GM23248 (cell line): ENCODE measurements at places on chromosomes 3 and 15.

DNA sequence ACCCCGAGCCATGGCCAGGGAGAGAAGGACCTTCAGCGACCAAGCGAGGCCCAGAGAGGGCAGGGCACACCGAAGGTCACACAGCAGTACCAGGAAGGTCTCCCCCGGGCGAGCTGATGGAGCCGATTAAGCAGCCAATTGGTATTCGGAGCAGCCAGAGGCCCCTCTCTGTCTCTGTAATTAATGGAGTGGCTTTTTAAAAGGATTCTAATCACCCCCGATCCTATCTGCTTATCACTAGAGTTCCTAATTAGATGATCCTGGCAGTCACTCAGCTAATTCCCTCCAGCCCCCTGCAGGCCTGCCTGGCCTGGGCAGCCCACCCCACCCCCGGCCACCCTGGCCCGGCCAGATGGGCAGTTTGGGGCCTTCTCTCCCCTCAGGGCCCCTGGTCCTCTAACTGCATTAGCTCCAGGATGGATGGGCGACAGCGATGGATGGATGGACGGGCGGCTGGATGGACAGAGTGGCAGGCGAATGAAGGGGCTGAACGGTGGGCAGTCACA, 1.6 kb upstream of the DNAJB8 start:
- DNase-seq, result no peak

- peak; percentile 87 for DNase-seq
Measured at GRCh38 chr3:149816986-149817385, 4.0 kb downstream of the RNF13 start.

DNA sequence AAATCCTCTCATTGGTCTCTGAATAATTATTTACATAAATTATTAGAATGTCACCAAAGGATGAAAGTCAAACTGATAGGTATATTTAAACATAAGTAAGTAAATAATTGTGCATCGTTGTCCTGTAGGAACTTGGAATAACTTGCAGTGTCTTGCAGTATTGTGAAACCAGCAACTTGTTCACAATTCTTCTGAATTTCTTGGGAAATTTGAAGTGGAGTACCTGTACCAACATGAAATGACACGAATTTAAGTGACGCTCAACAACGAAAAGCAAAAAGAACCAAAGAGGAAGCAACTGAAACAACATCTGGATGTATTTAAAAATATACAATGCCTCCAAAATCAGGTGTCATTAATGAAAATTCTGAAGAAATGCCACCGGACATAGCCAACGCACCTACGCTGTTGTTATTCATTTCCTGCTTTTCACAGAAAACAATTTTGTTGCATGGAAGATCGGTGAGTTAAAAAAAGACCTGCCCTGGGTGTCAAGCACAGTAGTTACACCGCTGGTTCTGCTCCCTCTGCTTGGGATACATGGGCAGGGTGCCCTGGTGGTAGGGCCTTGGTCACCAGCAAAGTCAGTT, 112.5 kb downstream of the RPLP1 start:
- DNase-seq, result no peak

DNA sequence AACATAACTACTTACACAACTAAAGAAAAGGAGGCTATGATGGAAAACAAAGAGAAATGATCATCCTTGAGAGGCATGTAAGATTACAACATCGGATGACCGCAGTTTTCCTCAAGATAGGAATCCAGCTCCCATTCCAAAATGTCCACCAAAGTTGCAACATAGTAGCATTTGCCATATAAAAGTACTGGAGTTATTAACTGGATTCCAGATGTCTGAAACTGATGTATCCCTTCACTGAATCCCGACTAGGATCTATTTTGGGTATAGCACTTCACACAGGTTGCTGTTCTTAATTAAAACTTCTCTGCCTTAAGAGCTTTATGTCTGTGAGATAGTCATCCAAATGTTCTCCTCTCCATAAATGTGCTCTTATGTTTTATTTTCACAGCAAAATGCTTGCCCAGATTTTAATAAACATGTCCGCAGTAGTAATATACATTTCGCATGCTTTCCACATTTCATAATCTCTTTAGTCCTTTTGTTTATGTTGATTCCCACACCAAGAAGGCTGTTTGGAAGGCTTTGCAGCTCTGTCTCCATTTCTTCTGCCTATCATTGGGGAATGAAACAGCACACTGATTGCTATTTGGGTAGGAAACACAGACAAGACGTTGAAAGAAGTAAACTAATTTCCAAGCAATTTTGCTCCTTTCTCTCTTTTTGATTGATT, 716.5 kb upstream of the CFAP20DC start:
- peak; percentile 82 for DNase-seq

DNA sequence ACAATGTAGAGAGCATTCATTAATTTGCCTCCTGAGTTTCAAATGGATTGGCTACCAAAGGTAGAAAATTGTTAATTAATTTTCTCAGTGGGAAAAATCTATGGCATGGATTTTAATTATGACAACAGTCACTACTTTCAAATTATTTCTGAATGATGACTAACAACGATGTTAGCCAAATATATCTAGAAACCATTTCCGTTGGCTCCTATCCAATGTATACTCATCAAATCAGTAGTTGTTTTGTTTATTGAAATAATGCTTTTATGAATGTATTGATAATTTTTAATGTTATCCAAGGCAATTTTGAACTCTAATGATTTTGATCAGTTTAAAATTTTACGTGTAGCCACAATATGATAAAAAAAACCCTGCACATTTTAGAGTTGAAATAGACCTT, 333.4 kb downstream of the NAALADL2 start:
- peak; percentile 45 for DNase-seq

- peak; percentile 93 for DNase-seq
Measured at GRCh38 chr3:188689101-188689574, 482.6 kb upstream of the TPRG1 start.

DNA sequence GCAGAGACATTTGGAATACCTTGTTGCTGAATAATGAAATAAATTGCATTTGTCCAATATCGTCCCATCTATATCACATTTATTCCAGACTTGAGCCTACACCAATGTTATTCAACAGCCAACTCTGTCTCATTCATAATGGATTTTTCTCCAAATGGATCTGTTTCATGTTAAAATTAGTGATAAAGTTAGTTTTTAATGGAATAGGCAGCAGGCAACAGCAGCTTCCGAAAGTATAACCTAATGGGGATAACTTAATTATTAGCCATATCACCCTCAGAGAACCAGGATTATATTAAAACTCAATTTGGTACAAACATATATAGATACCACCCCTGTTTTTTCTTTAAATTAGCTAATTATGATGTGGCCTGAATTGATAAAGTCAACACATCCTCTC, 86.5 kb upstream of the ICE2 start:
- DNase-seq, result no peak

DNA sequence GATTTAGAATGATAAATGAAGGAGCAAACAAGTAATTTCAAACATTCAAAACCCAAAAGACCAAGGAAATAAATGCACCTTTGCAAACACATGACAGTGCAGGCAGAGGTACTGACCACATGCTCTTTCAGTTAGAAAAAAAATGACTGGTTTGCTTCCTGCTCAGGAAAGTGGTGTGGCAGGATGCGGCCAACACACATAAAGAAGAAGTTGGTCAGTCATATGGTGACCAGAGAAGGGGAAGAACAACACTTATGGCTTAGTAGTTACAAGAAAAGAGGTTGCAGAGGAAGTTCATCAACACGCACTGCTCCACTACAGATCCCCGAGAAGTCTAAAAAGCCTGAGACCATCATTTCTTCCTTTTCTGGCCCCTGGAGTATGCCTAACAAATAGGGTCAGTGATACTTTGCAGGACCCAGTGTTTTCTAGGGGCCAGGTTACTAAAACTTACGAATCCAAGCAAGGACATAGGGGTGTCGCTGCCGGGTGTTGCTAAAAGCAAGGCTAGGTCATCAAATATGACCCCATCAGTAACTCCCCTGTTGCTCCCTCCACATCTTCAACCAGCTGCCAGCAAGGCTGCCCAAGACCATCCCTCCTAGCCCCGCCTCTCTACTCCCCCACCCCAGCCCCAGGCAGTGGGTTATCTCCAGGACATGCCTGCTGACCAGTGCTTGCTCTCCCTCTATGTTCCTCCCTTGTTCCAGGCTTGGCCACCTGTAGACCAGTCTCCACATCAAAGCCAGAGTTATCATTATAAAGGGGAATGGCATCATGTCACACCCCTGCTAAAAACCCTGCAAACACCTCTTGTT, 11.2 kb downstream of the ATP8B4 start:
- no peak for DNase-seq

- no peak for DNase-seq
Measured at GRCh38 chr15:53189860-53190259, 399.7 kb upstream of the ONECUT1 start.

- no peak for DNase-seq
Measured at GRCh38 chr3:160735826-160736225, 20.2 kb upstream of the PPM1L start.

GRCh38 chr3:132872711-132873110, 150.5 kb upstream of the NPHP3 start:
- DNase-seq, result no peak

GRCh38 chr15:96702589-96702988, 372.1 kb downstream of the NR2F2 start:
- DNase-seq, result no peak

DNA sequence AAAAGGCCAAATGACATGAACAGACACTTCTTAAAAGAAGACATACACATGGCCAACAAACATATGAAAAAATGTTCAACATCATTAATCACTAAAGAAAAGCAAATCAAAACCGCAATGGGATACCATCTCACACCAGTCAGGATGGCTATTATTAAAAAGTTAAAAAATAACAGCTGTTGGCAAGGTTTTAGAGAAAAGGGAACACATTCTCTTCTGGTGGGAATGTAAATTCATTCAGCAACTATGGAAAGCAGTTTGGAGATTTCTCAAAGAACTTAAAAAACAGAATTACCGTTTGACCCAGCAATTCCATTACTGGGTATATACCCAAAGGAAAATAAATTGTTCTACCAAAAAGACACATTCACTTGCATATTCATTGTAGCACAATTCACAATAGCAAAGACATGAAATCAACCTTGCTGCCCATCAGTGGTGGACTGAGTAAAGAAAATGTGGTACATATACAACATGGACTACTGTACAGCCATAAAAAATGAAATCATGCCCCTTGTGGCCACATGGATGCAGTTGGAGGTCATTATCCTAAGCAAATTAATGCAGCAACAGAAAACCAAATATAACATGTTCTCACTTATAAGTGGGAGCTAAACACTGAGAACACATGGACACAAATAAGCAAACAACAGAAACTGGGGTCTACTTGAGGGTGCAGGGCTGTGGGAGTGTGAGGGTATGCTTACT, 190.7 kb upstream of the MCTP2 start:
- peak; percentile 39 for DNase-seq

DNA sequence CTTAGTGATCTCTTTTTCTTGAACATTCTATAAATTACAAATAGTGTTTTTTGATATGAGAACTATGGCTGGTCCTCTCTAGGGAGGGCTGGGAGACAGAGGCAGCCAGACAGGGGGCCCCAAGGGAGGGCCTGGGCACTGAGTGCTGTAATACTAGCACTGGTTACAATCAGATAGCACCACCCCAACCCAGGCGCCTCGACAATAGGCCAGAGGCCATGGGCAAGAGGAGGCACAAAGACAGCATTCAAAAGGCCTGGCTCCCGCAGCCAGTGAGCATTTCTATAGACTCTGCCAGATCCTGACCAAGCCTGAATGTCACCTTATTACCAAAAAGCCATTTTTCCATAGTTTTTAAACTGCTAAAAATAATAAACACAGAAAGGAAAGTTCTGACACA, 158.5 kb downstream of the THRB start:
- no peak for DNase-seq

- no peak for DNase-seq
Measured at GRCh38 chr3:48423241-48423882, 6.5 kb downstream of the PLXNB1 start.

DNA sequence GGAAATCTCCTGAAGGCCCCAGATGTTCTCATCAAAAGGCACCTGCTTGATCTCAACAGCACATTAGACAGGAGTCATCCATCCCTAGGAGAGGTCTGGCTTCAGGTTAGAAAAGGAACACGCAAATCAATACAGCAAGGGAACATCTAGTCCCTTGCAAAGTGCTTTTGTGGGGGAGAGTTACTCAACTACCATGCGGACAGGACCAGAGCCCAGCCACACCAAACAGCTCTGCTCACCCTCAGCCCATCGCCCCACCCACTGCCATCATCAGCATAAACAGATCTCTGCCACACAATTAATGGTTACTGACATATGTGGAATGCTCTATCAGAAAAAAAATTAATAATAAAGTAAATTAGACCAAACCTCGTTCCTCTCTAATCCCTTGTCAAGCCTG, 85.6 kb downstream of the MYLK start:
- DNase-seq, result no peak

DNA sequence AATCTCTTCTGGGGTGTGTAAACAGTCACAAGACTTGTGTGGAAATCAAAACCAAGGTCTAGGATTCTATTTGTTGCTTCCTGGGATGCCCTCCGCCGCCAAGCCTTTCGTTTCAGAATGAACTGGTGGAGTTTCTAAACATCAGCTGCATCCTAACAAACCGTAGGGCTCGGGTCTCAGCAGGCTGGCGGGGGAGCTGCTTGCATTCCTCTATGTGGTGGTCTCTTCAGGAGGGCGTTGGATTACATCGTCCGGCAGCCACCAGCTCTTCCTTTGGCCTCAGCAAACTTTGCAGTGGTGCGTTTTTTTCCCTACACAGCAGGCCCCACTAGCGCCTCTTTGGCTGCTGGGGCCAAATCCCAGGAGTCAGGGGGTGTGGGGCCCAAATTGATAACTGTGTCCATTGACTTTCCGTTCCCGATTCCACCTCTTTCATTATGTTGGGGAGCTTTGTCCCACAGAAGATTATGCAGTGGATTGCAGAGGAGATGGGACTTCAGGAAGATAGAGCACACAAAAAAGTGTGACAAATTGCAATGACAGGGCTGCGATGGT, 390.0 kb upstream of the NR2F2 start:
- DNase-seq, result no peak

DNA sequence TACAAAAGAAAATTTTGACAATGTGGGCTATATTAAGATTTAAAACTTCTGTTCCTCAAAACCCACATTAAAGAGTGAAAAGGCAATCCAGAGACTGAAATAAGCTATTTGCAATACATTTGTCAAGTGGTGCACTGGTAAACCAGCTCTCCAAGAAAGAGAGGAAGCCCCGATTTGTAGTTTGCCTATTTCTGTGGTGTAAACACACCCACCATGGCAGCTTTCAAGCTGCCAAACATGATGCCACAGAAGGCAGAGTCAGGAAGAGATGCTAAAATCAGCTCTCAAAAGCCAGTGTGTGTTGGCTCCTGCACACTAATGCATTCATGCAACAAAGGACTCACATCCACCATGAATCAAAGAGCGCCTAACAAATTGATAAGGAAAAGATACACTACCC, 17.5 kb downstream of the RFTN1 start:
- DNase-seq, result no peak

- DNase-seq, result peak; percentile 80
Measured at GRCh38 chr3:148604270-148605085, 93.2 kb upstream of the AGTR1 start.
